ENCODE measurements at places on chromosomes 16 and 17. TPM values are rescaled to one million over a fixed set of nuclear protein-coding genes. Genes with fewer than 3 reads are reported as not detected.

The KCNH4 gene
- total RNA-seq = 0.29 TPM

The VAT1L gene
- total RNA-seq = 0.03 TPM

The TNFSF12 gene
- 9.8 TPM for total RNA-seq

The MAP3K14 gene
- total RNA-seq = 44.8 TPM

The CACNA1G gene
- 5.3 TPM for total RNA-seq

The SULT1A1 gene
- total RNA-seq = 6.1 TPM

The CDK5R1 gene
- total RNA-seq = 4.8 TPM

The SCN4A gene
- 0.03 TPM for total RNA-seq

The CHST5 gene
- 0.10 TPM for total RNA-seq

The SPIRE2 gene
- total RNA-seq = 7.9 TPM

The SLC4A1 gene
- total RNA-seq = not detected

The NTN1 gene
- 0.42 TPM for total RNA-seq

The TRIM25 gene
- 65.7 TPM for total RNA-seq

The ABCC11 gene
- total RNA-seq = 0.16 TPM

The SYNGR3 gene
- total RNA-seq = 5.5 TPM

The TMEM220 gene
- 4.2 TPM for total RNA-seq

The TEFM gene
- total RNA-seq = 23.4 TPM

The PRSS22 gene
- 1.3 TPM for total RNA-seq

The NAT9 gene
- total RNA-seq = 58.7 TPM

The TEX14 gene
- total RNA-seq = 0.29 TPM

The EPN3 gene
- 0.23 TPM for total RNA-seq

The SCNN1G gene
- 0.27 TPM for total RNA-seq

The WNT3 gene
- 4.2 TPM for total RNA-seq

The METTL2A gene
- total RNA-seq = 28.6 TPM

The EPX gene
- not detected for total RNA-seq

The HOXB9 gene
- 7.2 TPM for total RNA-seq

The PRAC1 gene
- not detected for total RNA-seq

The HS3ST2 gene
- not detected for total RNA-seq

The NETO2 gene
- total RNA-seq = 79.4 TPM

The GJD3 gene
- 0.81 TPM for total RNA-seq

The TERB1 gene
- total RNA-seq = not detected

The PDIA2 gene
- total RNA-seq = 0.31 TPM

The ZPBP2 gene
- not detected for total RNA-seq

The TSEN54 gene
- 30.7 TPM for total RNA-seq

The KRTAP1-5 gene
- total RNA-seq = not detected

The CIITA gene
- 0.05 TPM for total RNA-seq

The NPIPA3 gene
- total RNA-seq = 1.2 TPM
